GM12878 (cell line): ENCODE measurements at places on chromosomes 3 and 15. TPM values are rescaled to one million over a fixed set of nuclear protein-coding genes. Genes with fewer than 3 reads are reported as not detected.

GRCh38 chr3:96931119-96931862 is 116.9 kb downstream of the EPHA6 start:
- no peaks in the 10 kb centered on the region for H3K36me3 ChIP-seq
- DNase-seq: no peak
- no peak overlapping the region for H3K4me3 ChIP-seq
- no peaks in the 10 kb centered on the region for H3K4me1 ChIP-seq
- H3K27me3 ChIP-seq: no peaks in the 10 kb centered on the region
- H3K27ac ChIP-seq: no peak overlapping the region

DNA sequence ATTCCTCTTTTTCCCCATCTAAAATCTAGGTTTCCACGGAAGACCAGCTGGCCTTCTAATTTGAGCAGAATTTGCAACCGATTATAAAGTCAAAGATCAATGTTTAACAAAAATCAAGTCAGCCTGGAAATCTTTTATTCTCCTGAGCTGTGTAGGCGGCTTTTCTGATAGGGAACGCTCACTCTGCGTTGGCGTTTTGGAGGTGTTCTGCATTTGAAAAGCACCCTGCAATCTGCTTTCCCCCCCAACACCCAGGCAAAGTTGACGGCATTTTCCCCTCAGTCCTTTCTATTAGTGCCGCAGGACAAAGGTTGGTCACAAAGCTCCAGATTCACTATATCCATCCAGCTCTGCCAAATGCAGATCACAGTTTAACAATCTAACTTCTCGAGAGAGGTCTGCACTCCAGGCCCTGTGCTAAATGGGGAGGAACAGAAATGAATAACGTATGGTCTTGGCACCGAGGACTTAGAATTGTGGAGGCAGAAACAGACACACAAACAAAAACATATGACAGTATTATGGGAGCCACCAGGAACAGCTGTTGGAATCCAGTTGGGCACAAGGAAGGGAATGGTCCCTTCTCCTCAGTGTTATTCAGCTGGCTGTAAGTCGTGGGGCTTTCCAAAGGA is 50.4 kb upstream of the LARS2 start:
- no peaks in the 10 kb centered on the region; the same call in 1 of the 2 replicates for H3K27me3 ChIP-seq
- no peaks in the 10 kb centered on the region for H3K4me1 ChIP-seq
- DNase-seq: no peak
- H3K27ac ChIP-seq: no peak overlapping the region

DNA sequence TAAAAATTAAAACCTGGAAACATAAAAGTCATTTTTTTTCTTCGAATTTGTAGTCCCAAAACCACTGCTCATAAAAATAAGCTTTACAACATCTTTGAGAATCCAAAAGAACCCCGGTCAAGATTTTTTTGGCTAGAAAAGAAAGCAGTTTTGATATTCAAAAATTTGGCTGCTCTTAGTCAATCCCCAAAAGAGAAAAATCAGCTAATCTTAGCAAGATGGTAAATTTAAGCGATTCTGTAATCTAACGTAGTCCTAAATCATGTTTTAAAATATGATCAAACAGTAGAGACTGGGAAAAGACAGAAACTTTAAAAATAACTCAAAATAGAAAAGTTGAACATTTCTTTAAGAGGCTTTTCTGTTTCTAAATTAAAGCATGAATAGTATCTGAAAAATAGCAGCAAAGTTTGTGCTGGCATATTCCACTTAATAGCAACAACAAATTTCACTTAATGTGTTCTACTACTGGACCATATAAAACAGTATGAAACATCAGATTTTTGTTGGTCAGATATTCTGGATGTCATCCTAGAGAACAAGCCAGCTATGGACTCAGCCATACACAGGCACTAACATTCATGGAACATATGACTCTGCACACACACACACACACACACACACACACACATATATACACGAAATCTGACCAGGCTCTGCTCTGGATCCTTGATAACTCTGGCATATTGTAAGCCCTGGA is 19.1 kb upstream of the NR2F2 start:
- H3K36me3 ChIP-seq: no peaks in the 10 kb centered on the region
- no peak overlapping the region for H3K27ac ChIP-seq
- H3K4me1 ChIP-seq: no peaks in the 10 kb centered on the region
- no peaks in the 10 kb centered on the region for H3K27me3 ChIP-seq

- DNase-seq: no peak
- H3K36me3 ChIP-seq: no peaks in the 10 kb centered on the region
- H3K4me3 ChIP-seq: no peak overlapping the region
- no peaks in the 10 kb centered on the region; the same call in 1 of the 2 replicates for H3K4me1 ChIP-seq
- no peak overlapping the region for H3K27ac ChIP-seq
- H3K27me3 ChIP-seq: no peaks in the 10 kb centered on the region
These were observed 17.1 kb upstream of the SKIC8 start for GRCh38 chr15:78316283-78317083.

GRCh38 chr15:62732078-62732477 is 310.5 kb upstream of the TPM1 start:
- H3K4me1 ChIP-seq: no peaks in the 10 kb centered on the region
- H3K27me3 ChIP-seq: no peaks in the 10 kb centered on the region
- H3K36me3 ChIP-seq: no peaks in the 10 kb centered on the region
- no peak overlapping the region for H3K27ac ChIP-seq
- no peak overlapping the region for H3K4me3 ChIP-seq
- no peak for DNase-seq

DNA sequence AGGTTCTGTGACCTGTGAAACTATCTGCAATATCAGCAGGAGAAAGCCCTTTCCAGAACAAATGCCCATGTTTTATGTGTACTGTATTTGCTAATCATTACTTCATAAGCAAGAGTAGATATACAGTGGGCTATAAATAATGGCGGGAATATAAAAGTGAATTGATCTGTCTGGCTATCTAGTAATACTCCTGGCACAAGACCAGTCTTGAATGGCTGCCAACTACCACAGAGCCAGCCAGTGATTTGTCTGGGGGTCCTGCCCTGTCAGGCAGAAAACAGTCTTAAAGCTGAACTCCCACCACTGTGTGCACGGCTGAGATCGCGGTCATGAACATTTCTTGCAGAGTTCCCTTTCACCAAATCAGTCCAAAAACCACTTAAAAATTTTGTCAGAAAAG is 176.3 kb downstream of the MEIS2 start:
- DNase-seq: no peak
- H3K36me3 ChIP-seq: no peaks in the 10 kb centered on the region
- no peak overlapping the region for H3K4me3 ChIP-seq
- H3K27ac ChIP-seq: no peak overlapping the region

- H3K36me3 ChIP-seq: no peaks in the 10 kb centered on the region
- H3K27me3 ChIP-seq: no peaks in the 10 kb centered on the region
- H3K27ac ChIP-seq: no peak overlapping the region
These were observed 270.7 kb upstream of the LRTM1 start for GRCh38 chr3:55198554-55198953.

DNA sequence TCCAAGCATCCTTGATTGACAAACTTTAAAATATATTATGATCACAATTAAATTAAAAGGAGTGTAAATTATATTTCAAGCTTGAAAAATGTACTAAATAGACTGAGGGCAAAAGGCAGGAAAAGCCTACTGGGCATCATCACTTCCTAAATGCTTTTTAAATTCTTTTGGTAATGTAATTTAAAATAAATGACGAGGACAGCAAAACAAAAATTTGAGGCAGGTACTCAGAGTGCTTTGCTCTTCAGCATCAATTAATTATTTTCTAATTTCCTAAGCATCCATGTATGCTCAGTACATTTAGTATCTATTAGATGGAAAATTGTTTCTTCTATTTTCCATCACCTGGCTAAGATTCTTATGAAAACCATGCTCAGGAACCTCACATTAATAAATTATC is 5.2 kb downstream of the CBLB start:
- peaks cover 20% of the 10 kb centered on the region for H3K4me1 ChIP-seq
- H3K36me3 ChIP-seq: peaks cover 25% of the 10 kb centered on the region
- no peak for DNase-seq

DNA sequence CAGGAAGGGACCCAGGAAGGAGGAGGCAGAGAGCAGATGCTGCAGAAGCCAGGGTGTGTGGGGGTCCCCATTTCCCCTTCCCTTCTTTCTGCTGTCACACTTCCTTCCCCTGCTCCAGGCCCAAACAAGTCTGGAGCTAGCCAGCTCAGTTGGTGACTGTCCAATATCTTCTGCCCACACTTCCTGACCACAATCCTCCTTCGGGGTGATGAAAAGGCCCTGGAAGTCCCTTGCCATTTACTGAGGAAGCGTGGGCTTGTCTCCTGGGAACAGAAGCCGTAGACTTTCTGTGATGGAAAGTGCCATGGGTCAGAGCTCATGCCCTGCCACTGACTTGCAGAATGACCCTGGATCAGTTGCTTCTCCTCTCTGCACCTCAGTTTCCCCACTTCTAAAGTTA is 39.0 kb downstream of the ANAPC13 start:
- H3K36me3 ChIP-seq: no peaks in the 10 kb centered on the region
- no peaks in the 10 kb centered on the region for H3K4me1 ChIP-seq
- no peak overlapping the region for H3K4me3 ChIP-seq
- H3K27me3 ChIP-seq: no peaks in the 10 kb centered on the region

DNA sequence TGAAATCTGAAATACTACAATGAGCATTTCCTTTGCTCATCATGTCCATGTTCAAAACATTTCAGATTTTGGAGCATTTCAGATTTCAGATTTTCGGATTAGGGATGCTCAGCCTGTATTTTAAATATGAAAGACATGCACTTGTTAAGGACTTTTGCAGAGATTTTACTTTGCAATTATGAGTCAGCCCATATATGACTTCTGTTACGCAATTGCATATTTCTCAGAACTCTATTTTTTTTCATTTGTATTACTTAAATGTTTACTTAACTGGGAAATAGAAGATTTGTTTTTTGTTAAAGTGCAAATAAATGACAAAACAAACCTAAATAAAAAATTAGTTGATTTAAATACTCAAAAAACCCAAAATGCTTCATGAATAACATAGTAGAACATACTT is 376.2 kb downstream of the ZBTB20 start:
- H3K36me3 ChIP-seq: no peaks in the 10 kb centered on the region
- H3K4me3 ChIP-seq: no peak overlapping the region
- no peaks in the 10 kb centered on the region for H3K4me1 ChIP-seq

GRCh38 chr3:64595253-64595694 is 92.5 kb downstream of the ADAMTS9 start:
- H3K4me3 ChIP-seq: no peak overlapping the region
- DNase-seq: no peak
- H3K4me1 ChIP-seq: no peaks in the 10 kb centered on the region
- no peak overlapping the region for H3K27ac ChIP-seq

DNA sequence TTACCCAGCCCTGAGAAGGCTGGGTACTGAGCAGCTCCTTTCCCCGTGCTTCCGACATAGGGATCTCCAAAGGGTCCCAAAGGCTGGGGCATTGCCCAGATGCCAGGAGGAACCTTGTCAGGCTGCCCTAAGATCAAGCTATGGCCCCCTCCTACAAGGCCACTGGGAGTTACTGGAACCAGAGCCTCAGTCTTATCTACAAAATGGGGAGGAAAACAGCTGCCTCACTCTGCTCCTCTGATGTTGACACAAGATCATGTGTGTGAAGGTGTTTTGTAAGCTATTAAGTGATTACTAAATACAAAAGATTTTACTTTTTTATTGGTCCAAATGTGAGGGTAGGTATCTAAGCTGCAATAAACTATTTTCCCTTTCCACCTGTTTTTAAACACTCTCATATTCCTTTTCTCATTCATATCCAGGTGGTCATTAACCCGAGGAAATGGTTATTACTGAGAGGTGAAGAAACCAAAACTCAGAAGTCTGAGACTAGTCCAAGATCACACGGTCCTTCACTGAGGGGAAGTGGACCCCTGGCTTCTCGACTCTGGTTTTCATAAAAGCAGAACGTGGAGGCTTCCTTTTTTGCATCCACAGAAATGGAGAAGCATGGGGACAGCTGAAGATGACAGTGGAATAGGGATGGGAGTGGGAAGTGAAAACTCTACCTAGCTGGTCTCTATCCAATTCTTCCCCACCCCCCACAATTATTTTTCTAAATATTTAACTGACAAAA is 1.7 kb downstream of the ARPIN start:
- H3K4me1 ChIP-seq: no peaks in the 10 kb centered on the region
- H3K4me3 ChIP-seq: no peak overlapping the region
- peaks cover 1% of the 10 kb centered on the region for H3K27me3 ChIP-seq
- no peaks in the 10 kb centered on the region for H3K36me3 ChIP-seq
- no peak for DNase-seq

GRCh38 chr3:128232376-128233178 is 79.3 kb downstream of the EEFSEC start:
- DNase-seq: no peak
- H3K36me3 ChIP-seq: no peaks in the 10 kb centered on the region
- H3K27ac ChIP-seq: no peak overlapping the region
- no peak overlapping the region for H3K4me3 ChIP-seq

DNA sequence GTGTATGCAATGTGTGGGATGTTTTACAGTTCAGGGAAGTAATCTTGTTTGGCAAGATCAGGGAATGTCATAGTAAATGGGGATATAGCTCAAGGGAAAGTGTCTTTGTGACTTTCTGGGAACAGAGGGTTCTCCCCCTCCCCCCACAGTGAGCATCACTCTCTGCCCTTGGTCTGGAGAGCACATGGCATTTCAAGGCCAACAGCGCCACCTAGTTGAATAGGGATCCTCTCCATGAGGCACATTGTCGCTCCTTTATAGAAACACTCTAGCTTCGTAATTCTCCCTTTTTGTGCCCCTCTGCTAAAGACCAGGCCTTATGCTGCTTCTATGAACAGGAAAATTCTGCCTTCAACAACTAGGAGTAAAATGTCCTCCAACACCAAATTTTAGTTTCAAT is 37.1 kb upstream of the ARNT2 start:
- DNase-seq: no peak
- no peaks in the 10 kb centered on the region for H3K36me3 ChIP-seq
- no peak overlapping the region for H3K4me3 ChIP-seq
- no peak overlapping the region for H3K27ac ChIP-seq
- no peaks in the 10 kb centered on the region for H3K4me1 ChIP-seq
- H3K27me3 ChIP-seq: no peaks in the 10 kb centered on the region

DNA sequence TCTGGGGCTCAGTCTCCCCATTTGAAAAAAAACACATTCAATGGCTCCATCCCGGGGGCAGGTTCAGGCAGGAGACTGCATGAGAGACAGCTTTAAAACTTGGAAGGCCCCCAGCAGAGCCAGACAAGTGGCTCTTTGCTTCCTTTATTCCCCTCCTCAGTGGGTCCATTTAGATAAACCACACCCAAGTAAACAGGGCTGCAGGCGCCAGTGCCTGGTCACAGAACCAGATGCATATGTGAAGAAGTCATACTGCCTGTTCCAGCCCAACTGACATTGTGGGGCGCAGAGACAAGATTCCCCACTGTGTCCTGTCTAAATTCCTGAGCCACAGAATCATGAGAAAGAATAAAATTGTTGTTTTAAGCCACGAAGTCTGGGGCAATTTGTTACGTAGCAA is 9.0 kb downstream of the FBN1 start:
- H3K27me3 ChIP-seq: no peaks in the 10 kb centered on the region
- H3K36me3 ChIP-seq: no peaks in the 10 kb centered on the region
- H3K4me3 ChIP-seq: no peak overlapping the region
- no peak overlapping the region for H3K27ac ChIP-seq

- H3K36me3 ChIP-seq: no peaks in the 10 kb centered on the region
- H3K27me3 ChIP-seq: no peaks in the 10 kb centered on the region
- H3K4me3 ChIP-seq: no peak overlapping the region
- H3K4me1 ChIP-seq: no peaks in the 10 kb centered on the region
These were observed 14.4 kb downstream of the RTP1 start for GRCh38 chr3:187211532-187212195.

The PLCB2 gene
- 33.8 and 39.4 TPM in 2 replicates for total RNA-seq

The SUCNR1 gene
- total RNA-seq: 0.08 TPM in 1 of 2 replicates, not detected in the other

The ANKRD34C gene
- total RNA-seq: not detected in 2 replicates

The GLDN gene
- total RNA-seq: 0.13 TPM in 1 of 2 replicates, not detected in the other

The HTR3E gene
- not detected in 2 replicates for total RNA-seq

The IGF1R gene
- 0.72 and 1.1 TPM in 2 replicates for total RNA-seq

The IRAK2 gene
- 4.7 and 4.9 TPM in 2 replicates for total RNA-seq

The MST1 gene
- 14.1 TPM in 2 replicates for total RNA-seq

The KCNH8 gene
- 0.11 and 0.18 TPM in 2 replicates for total RNA-seq

The RHOV gene
- 13.3 and 15.0 TPM in 2 replicates for total RNA-seq

The CMTM7 gene
- 12.5 and 13.7 TPM in 2 replicates for total RNA-seq

The SAMMSON gene
- not detected in 2 replicates for total RNA-seq

The GPR149 gene
- total RNA-seq: not detected in 2 replicates

The SH2D7 gene
- total RNA-seq: 0.08 TPM in 1 of 2 replicates, not detected in the other
